ENCODE measurements at places on chromosomes 2 and 18.

GRCh38 chr2:12168791-12169388 is 422.5 kb downstream of the LPIN1 start:
- no peak for DNase-seq

DNA sequence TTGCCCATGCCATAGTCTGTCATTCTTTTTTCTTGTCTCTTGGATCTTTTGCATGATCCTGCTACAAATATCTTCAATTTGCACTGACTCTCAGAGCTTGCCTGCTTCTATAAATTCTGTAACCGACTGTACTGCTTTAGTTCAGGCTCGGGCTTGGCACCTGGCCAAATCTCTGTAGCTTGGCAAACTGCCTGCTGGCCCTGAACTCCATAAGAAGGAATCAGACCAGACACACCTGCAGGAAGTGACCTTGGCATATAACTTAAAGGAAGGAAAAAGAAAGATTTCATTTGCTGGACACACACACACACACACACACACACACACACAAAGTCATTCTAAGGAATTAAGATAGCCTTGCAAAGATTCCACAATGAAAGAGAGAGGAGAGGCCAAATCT is 291.2 kb upstream of the DDX18 start:
- no peak for DNase-seq

- DNase-seq, result no peak
Observed at GRCh38 chr2:142174176-142174575, 43.4 kb upstream of the LRP1B start.

- no peak for DNase-seq
Observed at GRCh38 chr2:126536605-126537200, 119.3 kb upstream of the GYPC start.

GRCh38 chr2:111710085-111710484 is 173.9 kb downstream of the ANAPC1 start:
- no peak for DNase-seq

DNA sequence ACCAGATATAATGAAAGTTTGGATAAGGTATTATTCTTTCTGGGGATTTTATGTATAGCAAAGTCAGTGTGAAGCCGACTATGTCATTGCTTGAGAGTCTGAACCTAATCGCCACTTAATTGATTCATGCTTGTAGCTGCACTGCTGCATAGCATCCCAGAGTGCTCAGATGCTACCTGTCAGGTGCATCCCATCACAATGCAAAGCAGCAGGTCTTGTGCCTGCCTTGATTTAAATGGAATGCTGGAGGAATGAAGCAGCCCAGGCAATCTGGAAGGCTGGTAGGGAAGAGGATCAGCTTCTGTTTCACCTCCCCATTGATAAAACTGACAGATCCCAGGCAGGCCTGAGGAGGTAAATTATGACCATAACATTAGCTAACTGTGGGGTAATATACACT is 40.4 kb upstream of the ATIC start:
- DNase-seq, result no peak

DNA sequence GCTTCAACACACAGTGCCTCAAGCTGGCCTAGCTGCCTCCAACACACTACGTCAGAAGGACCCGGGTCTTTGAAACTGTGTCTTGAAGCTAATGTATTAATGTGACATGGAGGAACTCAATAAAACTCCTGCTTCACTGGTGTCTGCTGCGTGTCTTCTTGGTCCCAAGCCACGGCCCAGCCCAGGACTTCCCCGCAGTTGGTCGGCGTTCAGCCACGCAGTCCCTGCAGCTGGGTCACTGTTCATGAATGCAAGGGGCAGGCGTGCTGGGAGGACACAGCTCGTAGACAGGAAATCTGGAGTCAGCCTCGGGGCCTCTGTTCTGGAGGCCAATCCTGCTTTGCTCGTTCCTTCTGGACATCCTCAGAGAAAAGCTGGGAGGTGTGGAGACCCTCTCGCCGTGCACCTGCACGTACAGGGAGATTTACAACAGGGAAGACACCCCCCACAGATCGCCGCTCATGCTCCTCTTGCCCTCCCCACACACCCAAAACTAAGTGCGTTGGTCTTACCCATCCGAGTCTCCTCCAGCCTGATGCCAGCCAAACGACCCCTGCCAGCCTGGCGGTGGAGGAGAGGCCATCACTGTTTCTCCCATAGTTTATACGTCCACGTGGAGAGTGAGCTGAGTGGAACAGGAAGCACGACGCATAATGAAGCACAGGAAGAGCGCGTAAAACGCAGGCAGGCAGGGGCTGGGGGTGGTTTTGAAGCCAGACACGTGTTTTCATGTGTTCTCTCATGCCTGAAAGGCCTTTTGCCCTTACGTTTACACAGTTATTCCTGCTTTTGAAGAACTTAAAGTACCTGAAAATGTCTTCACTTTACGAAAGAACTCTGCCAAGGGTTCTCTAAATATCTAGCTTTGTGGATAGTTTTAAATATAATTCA is 39.7 kb downstream of the ADI1 start:
- DNase-seq, result no peak

DNA sequence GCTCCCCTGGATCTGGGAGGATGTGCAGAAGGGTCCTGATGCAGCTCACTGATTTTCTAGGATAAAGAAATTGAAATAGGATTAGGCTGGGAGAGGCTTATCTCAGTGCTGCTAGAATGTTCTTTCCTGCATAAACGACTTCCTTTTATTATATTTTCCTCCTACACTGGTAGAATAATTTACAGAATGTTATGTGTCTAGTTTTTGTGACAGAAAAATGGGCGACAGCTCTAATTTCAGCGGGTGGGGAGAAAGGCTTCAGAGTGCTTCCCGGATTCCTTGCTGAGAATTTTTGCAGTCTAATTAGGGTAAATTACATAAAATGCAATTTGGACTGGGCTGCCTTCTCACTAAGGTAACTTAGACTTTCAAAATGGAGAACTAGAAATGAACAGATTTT is 66.2 kb downstream of the SKA1 start:
- no peak for DNase-seq

- no peak for DNase-seq
Observed at GRCh38 chr2:198157314-198157713, 352.9 kb downstream of the PLCL1 start.

GRCh38 chr2:197200051-197200761 is 110.4 kb downstream of the ANKRD44 start:
- no peak for DNase-seq

DNA sequence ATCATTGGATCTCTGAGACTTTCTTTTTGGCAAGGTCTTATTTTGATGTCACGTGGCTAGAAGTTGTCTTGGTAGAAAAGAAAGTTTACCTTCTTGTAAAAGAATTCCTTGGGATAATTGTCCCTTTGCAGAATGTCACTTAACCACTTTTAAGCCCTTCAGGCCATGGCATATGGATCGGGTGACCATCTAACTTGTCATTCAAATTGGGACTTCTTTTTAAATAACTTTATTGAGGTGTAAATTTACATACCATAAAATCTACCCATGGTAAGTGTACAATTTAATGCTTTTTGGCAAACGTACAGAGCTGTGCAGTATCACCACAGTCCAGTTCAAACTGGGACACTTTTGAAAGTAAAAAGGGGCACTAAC is 24.6 kb downstream of the ARMC9 start:
- no peak for DNase-seq

GRCh38 chr2:70988151-70988550 is 6.5 kb downstream of the TEX261 start:
- no peak for DNase-seq

DNA sequence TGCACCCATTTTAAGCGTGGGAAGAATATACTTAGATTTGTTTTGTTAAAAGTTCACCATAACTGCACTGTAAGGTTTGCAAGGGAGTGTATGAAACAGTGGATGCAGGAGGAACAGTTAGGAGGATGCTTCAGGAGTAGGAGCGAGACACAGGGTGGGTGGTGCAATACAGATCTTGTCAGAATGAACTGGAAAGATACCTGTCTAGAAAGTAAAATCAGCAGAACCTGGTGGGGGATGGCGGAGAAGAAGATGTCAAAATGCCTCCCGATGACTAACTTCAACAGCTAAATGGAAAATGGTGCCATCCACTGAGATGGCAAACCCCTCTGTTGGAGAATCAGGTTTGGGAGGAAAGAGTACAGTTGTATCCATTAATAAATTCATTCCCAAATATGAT is 18.2 kb downstream of the LANCL1 start:
- DNase-seq, result no peak

DNA sequence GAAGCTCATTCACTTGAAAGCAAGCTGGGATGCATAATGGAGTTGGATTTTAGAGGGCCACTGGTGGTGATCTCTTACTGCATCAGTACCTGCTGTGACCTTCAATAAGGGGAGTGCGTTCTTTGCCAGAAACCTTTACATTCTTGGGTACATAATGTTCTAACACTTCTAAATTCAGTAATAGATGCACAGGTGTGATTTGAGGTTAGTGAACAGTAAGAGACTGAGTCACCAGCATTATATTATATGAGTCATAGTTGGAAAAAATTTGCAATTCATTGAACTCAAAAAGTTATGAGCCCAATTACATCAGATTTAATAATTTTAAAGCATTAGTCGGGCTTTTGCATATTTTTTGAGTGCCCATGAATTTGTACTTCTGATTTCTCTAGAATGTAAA is 803.3 kb downstream of the ADCYAP1 start:
- no peak for DNase-seq

GRCh38 chr2:160368988-160369930 is 124.3 kb downstream of the RBMS1 start:
- no peak for DNase-seq

DNA sequence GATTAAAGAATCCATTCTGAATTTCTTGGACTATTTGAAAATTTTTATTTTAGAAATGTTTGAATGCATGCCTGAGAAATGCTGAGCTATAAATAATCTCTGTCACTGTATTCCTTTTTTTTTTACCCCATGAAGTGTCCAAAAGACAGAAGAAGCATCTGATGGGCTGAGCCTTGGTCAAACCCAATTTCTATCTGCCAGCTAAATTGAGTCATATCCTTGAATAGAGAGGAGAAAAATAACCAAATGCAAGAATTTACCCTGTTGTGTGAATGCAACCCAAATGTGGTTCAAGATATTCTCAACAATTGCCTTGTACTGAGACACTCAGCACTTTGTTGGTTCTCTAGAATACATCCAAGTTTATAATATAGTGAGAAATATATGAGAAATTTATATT is 223.5 kb downstream of the UBE2E3 start:
- no peak for DNase-seq

- DNase-seq, result no peak
Observed at GRCh38 chr2:1631292-1632001, 112.9 kb downstream of the PXDN start.

GRCh38 chr2:142165790-142166189 is 35.0 kb upstream of the LRP1B start:
- peak; percentile 47 for DNase-seq

DNA sequence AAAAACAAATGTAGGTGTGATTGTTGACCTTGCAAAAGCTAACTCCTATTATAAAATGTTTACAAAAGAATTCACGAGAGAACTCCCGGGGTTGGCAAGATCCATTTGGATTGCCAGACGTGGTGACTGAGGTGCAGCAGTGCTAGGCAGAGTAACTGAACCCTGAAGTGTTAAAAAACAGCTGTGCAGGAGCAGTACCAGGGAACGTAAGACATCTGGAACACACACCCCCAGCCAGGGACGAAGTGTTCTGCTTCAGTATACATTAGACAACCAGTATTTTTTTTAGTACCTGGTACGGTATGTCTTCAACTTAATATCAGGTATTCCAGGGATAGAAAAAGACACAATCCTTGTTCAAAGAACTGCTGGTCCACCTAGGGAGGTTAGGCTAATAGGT is 272.1 kb upstream of the EPAS1 start:
- no peak for DNase-seq

DNA sequence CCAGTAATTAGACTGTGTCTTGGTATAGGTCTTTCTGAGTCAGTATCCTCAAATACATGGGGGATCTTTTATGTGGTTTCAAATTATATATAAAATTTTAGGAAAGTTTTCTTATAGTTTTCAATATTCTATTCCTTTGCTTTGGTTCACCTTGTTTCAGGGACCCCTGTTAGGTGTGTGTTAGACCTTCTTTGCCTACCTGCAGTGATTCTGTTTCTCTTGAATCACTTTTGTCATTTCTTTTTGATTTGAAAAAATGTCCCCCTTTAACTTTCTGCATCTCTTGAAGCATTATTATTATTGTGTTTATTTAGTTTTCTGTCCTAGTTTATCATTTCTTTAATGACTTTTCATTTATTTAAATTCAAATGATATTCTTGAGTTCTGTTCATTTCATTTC is 98.7 kb downstream of the FHOD3 start:
- DNase-seq, result no peak

- DNase-seq, result no peak
Observed at GRCh38 chr2:99819766-99820165, 322.6 kb downstream of the AFF3 start.

DNA sequence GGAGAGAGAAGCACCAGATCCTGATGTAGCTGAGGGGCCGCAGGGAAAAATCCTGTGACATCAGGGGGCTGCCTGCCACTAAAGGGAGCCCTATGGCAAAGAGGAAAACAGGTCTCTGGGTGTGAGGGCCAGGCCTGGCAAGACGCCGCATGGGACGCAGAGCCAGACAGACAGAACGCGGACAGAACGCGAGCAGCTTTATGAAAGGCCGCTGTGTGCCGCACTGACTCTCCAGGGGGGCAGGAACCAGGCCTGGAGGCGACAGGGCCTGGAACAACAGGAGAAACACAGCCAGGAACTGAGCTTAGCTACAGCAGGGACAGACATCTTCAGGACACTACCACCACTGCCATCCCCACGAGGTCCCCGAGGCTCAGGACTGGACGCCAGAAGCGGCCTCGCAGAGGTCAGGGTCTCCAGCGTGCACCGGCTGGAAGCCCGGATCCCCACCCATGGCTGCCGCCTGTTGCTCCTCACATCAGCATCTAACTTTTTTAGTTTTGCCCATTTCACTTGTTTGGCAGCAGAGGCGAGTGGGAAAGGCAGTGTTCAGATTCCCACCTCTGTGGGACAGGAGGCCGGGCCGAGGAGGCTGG is 131.6 kb downstream of the VAPA start:
- no peak for DNase-seq

DNA sequence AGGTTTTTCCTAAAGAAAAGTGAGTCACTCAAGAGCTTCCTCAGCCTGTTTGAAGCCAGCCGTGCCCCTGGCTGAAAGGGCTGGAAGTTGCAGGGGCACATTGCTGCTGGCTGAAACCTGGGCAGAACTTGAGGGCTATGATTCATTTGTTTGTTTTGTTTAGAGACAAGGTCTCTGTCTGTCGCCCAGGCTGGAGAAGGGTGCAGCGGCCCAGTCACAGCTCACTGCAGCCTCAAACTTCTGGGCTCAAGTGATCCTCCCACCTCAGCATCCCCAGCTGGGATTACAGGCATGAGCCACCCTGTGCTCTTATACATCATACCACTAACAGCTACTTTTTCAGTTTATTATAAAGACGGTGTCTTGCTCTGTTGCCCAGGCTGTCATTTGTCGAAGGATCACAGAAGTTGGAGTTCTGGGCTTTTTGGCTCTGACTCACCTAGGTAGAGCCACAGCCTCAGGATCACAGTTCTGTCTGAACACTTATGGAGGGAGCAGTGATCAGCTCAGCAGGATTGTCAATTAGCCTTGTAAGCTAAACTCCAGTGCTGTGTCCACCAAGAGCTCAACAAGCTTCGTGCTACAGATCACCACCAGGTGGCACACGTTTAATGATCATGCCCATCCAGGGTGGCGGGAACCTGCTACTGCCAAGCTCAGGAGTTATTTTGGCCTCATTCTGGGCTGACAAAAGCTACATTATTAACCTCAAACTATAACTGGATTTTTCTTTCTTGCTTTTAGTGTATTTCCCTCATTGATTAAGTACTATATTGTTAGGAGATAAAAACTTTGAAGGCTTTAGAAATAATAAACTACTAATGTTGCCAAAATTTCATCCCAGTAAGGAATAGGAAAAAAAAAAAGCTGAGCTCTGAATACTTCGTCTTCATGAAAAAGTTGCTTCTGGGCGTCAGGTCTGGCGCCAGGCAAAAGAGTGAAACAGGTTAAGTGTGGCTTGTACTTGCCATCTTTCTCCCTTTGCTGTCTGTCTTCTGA is 57.9 kb downstream of the ARHGEF33 start:
- peak; percentile 68 for DNase-seq

Measured in T1000 (cell line).